Heart left ventricle (tissue), 16 donors: ENCODE measurements at places on chromosomes 2 and 18. TPM values are rescaled to one million over a fixed set of nuclear protein-coding genes. Genes with fewer than 3 reads are reported as not detected.

Gene LAMA1
- total RNA-seq = 0.06 TPM

Gene NAT8
- total RNA-seq = not detected

Gene FAM124B
- 1.1 TPM for total RNA-seq

Gene LBX2
- total RNA-seq = 1.7 TPM

Gene VWA3B
- total RNA-seq = 0.61 TPM

Gene DNAJC5G
- 1.3 TPM for total RNA-seq

Gene SERPINB13
- total RNA-seq = not detected

DNA sequence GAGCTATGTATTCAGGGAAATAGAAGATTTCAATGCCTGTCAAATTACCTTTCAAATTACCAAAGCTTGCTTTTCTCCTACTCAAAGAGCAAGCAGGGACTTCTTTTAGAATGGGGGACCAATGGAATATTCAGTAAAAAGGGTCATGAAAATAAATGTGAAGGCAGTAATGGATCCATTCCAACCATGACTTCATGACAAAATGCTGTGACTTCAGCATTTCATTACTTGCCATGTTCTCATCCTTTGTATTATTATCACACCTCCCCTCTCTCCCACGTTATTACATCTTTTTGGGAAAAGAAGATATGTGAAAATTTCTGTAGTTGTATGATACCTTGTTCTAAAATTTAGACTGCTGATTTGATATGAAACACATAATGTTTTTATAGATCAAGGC, 864.0 kb upstream of the FSHR start:
- H3K4me3 ChIP-seq = no peak overlapping the region
- no peaks in the 10 kb centered on the region for H3K4me1 ChIP-seq
- no peaks in the 10 kb centered on the region for H3K36me3 ChIP-seq
- H3K27ac ChIP-seq = no peak overlapping the region
- no peaks in the 10 kb centered on the region for H3K27me3 ChIP-seq
- DNase-seq = no peak

DNA sequence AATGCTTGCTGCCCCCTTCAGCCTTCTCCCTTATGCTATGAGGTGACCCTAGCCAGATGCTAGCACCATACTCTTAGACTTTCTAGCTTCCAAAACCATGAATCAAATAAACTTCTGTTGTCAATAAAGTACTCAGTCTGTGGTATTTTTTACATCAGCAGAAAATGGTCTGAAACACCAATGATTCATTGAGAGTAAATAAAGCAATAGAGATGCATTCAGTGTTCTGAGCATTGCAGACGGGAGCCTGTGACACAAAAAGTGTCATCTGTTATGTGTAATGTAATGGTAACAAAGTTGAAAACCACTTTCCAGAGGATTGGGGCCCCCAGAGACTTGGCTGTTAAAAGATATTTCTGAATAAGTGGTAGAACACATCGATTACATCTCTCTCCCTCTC, 758.0 kb upstream of the NRXN1 start:
- H3K4me3 ChIP-seq = no peak overlapping the region
- H3K4me1 ChIP-seq = no peaks in the 10 kb centered on the region
- DNase-seq = no peak
- no peaks in the 10 kb centered on the region for H3K36me3 ChIP-seq
- no peak overlapping the region for H3K27ac ChIP-seq

- H3K27me3 ChIP-seq = no peaks in the 10 kb centered on the region
- peaks cover 15% of the 10 kb centered on the region for H3K4me1 ChIP-seq
Measured at GRCh38 chr2:241885291-241885945, 15.9 kb downstream of the RTP5 start.

- no peaks in the 10 kb centered on the region for H3K36me3 ChIP-seq
- no peak overlapping the region for H3K4me3 ChIP-seq
- H3K27me3 ChIP-seq = no peaks in the 10 kb centered on the region
- peak; percentile 14 for DNase-seq
- no peaks in the 10 kb centered on the region for H3K4me1 ChIP-seq
Measured at GRCh38 chr2:220076734-220077133, 449.3 kb downstream of the SLC4A3 start.

- no peaks in the 10 kb centered on the region for H3K27me3 ChIP-seq
- no peak for DNase-seq
- no peak overlapping the region for H3K4me3 ChIP-seq
- no peaks in the 10 kb centered on the region for H3K4me1 ChIP-seq
- H3K27ac ChIP-seq = no peak overlapping the region
Measured at GRCh38 chr2:60341151-60341550, 212.3 kb downstream of the BCL11A start.

GRCh38 chr18:361941-362310, 94.1 kb upstream of the THOC1 start:
- no peak for DNase-seq
- no peak overlapping the region for H3K4me3 ChIP-seq
- no peaks in the 10 kb centered on the region for H3K36me3 ChIP-seq
- H3K27ac ChIP-seq = no peak overlapping the region

GRCh38 chr18:63042351-63042750, 277.2 kb downstream of the BCL2 start:
- no peak for DNase-seq
- H3K4me1 ChIP-seq = no peaks in the 10 kb centered on the region

DNA sequence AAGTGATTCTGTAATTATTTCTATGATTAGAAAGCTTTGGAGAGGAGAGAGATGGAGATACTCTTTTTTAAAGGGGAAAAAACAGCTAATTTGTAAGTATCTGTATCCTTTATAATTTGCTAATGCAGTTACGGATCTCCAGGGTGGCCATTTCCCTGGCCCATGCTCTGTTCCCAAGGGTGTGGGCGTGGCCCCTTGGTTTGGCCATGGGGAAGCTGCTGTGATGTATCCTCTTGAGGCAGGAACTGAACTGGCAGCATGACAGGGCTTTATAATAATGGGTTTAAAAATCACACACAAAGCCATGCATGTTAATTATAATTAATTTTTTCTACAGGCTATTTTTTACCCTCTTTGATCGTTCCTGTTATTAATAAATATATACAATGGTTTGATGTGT, 27.0 kb downstream of the TRAPPC12 start:
- peaks cover 15% of the 10 kb centered on the region for H3K36me3 ChIP-seq
- peak; percentile 43 for DNase-seq
- no peak overlapping the region for H3K4me3 ChIP-seq
- H3K4me1 ChIP-seq = peaks cover 19% of the 10 kb centered on the region

DNA sequence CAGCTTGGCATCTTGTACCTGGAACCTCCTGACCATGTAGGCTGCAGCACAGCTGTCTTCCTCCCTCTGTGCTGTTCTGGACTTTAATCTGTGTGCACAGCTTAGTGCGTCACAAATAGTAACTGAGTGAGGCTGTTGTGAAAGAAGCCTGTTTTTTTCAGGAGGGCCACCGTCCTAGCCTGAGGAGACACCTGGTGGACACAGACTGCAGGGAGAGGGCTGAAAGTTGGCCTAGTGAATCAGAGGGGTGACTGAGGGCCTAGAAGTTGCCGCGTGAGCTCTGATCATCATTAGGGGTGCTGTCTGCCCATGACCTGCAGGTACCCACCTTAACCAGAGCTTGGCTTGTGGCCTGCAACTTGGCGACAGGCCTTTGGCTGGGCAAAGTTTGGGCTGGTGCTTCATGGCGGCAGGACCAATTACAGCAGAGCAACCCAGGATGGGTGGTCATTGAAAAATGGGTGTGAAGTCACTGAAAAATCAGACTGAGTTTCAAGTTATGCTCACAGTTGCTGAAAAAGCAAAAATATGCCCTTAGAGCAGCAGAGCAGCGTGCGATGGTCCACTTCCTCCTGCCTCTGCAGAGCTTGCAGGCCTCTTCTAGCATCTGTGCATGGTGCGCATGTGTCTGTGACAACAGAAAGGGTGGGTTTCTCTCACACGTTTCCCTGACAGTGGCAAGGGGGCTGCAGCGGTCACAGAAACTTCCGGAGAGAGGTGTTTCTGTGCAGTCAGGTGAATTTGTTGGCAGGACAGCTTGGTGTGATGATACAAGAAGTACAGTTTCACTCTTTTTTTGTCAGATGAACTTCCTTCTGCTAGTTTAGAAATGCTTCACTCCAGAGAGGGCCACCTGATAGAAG, 9.6 kb downstream of the GDF7 start:
- peaks cover 34% of the 10 kb centered on the region for H3K4me1 ChIP-seq
- H3K27me3 ChIP-seq = no peaks in the 10 kb centered on the region
- DNase-seq = no peak
- H3K36me3 ChIP-seq = no peaks in the 10 kb centered on the region

- H3K27ac ChIP-seq = no peak overlapping the region
- no peaks in the 10 kb centered on the region for H3K36me3 ChIP-seq
- H3K4me3 ChIP-seq = no peak overlapping the region
- DNase-seq = no peak
Measured at GRCh38 chr18:49708662-49709346, 104.5 kb downstream of the ACAA2 start.

- no peaks in the 10 kb centered on the region for H3K36me3 ChIP-seq
- no peaks in the 10 kb centered on the region for H3K4me1 ChIP-seq
- DNase-seq = no peak
- H3K27me3 ChIP-seq = no peaks in the 10 kb centered on the region
- H3K4me3 ChIP-seq = no peak overlapping the region
- H3K27ac ChIP-seq = no peak overlapping the region
Measured at GRCh38 chr2:128530025-128530573, 211.4 kb upstream of the HS6ST1 start.

DNA sequence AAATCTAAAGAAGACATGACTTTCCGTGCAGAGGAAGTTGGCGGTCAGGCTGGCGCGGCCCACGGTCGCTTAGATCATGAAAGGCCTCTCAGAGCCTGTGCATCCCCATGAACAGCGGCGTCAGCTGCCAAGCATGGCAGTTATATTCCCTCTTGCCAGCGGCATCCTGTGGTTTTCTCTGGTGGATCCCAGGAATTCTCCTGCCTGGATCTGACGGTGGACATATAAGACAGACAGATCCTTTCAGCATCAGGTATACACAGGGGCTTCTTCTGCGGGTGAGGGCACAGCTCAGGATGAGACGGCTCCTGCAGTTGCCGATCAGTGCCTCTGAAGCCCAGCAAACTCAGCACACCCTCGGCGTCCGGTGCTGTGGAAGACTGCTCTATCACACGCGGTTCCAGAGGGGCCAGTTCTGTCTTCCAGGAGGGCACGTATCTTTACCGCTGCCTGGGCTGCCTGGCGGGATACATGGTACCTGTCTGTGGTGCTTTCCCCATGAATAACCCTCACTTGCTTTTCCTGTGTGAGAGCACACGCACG, 157.8 kb downstream of the LDLRAD4 start:
- no peak overlapping the region for H3K4me3 ChIP-seq
- H3K27me3 ChIP-seq = no peaks in the 10 kb centered on the region
- no peaks in the 10 kb centered on the region for H3K36me3 ChIP-seq
